Amygdala (tissue), 56 donors: ENCODE measurements at places on chromosomes 6 and 20.

GRCh38 chr6:102662851-102663250 is 1269.3 kb downstream of the GRIK2 start:
- DNase-seq, result no peak

- no peak for DNase-seq
These were observed 238.4 kb upstream of the AFDN start for GRCh38 chr6:167588181-167588919.

GRCh38 chr6:5659467-5659866 is 347.3 kb downstream of the NRN1 start:
- no peak for DNase-seq

DNA sequence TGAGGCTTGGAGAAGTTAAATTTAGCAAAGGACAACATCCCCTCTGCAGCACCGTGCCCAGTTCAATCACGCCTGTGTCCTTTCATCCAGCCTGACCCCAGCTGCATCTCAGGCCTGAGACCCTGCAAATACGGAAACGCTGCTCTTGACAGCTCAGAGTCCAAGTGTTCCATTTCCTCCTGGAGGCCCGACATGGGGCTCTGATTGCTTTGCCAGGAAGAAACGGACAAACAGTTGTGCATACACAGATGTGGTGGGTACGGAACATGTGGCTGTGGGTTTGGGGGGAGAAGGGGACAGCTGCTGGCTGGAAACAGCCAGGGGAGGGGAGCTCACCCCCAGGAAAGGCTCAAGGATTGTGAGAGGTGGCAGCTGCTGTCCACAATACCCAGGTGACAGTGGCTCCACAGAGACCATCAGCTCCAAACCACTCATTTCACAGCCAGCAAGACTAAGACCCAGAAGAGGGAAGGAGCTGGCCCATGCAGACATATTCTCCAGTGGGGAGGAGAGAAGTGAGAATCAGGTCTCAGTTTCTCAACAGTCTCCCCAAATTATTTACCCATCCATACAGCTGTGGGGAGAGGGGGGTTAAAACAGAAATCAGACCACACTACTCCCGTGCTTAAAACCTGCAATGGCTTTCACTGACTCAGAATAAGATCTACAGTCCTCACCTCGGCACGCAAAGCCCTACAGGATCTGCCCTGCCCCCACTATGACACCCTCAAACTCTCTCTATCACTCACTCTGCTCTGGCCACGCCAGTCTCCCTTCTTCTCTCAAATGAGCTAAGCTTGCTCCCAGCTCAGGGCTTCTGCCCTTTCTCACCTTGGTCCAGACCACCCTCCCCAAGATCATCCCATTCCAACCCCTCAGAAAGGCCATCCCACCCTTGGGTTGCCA is 89.1 kb downstream of the PREX1 start:
- DNase-seq, result no peak

GRCh38 chr6:25913741-25914140 is 16.8 kb downstream of the SLC17A2 start:
- no peak for DNase-seq

- DNase-seq, result peak; percentile 39
These were observed 9.6 kb upstream of the PKIG start for GRCh38 chr20:44572551-44573500.

- no peak for DNase-seq
These were observed 113.2 kb downstream of the CEBPB start for GRCh38 chr20:50303573-50304500.

GRCh38 chr6:90086517-90086916 is 192.2 kb downstream of the GJA10 start:
- no peak for DNase-seq

GRCh38 chr6:113202852-113203714 is 654.1 kb upstream of the MARCKS start:
- DNase-seq, result no peak

- no peak for DNase-seq
These were observed 161.8 kb upstream of the GGTLC1 start for GRCh38 chr20:24150406-24150805.

DNA sequence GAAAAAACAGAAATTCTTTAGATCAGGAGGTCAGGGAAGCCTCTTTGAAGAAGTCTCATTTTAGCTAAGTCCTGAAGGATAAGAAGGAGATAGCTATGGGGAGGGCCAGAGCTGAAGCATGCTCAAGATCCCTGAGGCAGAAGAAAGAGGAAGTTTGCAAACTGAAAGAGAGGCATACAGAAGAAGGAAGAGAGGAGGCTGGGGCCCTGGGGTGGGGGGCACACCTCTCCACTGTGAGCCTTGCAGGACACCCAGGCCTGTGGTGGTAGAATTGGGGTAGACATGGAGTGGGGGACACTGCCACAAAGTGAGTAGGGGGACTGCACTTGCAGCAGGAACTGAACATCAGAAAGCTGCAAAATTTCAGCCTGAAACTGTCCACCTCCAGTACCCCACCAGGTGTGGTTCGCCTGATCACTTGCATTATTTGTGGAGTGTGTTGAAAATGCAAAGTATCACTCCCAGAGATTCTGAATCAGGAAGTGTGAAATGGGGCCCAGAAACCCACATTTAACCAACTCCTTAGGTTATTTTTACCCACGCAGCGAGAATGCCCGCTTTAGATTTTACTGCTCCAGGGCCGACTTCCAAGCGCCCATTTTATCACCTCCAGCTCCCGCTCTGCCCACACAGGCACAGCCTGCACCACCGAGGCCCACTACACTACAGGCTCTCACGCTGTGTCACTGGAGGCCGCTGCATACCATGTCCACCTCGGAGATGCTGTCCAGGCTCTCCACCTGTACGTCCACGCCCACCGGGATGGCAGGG is 44.0 kb downstream of the GABRR2 start:
- no peak for DNase-seq

- DNase-seq, result no peak
These were observed 105.9 kb upstream of the CDYL start for GRCh38 chr6:4670290-4670689.

DNA sequence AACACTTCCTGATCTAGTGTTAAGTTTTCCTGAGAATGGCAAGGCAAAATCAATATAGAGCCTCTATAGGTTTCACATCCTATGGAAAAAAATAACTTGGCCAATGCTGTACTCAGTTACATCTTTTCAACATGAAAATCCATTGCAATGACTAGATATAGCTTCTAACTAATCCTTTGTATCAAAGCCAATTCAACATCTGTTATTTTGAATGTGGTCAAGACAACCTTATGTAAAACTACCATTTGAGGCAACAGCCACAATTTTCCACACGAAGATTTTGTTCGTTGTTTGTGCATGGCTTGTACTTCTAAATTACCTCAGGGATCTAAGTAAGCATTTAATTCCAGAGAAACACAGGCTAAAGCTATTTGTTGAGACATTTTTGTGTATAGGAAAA is 637.8 kb upstream of the EYS start:
- no peak for DNase-seq

- no peak for DNase-seq
These were observed at the start of gene RAET1L for GRCh38 chr6:150025201-150025917. Gene RAET1L, minus strand, starts transcription at chr6:150025532. Its CDS starts 61 bp downstream, at chr6:150025471.

DNA sequence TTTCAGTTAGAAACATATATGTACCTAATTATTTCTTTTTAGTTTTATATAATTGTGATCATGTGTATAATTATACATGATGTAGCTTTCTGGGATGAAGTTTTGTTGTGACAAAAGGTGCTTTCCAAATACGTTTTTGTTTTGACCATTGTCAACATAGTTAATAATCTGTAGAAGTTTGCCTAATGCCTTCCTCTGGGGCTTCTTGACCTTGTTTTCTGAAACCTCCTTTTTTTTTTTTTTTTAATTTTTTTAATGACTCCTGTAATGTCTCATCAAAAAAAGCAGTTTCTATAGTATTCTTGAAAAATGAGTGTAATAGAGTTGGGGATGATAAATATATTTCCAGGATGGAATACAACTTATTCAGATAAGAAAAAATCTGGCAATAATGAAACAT is 434.7 kb upstream of the SOX4 start:
- no peak for DNase-seq

DNA sequence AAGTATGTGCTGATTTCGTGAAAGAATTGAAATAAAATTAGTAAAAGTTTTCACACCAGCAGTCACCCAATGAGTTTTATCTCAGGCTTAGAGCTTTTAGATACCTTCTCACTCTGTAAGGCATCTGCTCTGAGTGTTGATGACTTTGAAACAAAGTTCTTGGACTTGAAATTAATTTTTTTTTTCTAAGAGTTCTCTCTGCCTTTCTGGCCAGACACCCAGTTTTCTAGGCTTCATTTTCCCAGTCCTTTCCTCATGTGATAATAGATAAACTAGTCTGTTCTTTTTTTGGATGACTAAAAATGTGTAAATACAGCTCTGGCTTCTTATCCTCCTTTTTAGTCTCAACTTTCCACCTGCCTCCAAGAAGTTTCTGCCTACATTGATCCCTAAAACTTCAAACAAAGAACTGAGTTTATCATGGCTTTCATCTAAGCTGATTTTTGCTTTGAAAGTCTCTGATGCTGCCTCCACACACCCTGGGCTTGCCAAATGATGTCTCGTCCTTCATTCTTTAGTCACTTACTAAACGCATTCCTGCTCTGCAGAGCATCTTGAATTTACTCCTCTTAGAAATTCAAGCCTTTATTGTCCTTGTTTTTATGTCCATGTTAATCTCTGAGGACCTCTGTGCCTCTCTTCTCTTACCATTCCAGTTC is 32.7 kb downstream of the SLX4IP start:
- no peak for DNase-seq

- no peak for DNase-seq
These were observed 97.9 kb upstream of the SNX9 start for GRCh38 chr6:157724960-157725741.

- DNase-seq, result no peak
These were observed 141.8 kb upstream of the TENT5A start for GRCh38 chr6:81894306-81894705.

GRCh38 chr6:19391926-19392325 is 445.2 kb upstream of the ID4 start:
- no peak for DNase-seq

GRCh38 chr6:34300332-34300751 is 51.5 kb upstream of the SMIM29 start:
- DNase-seq, result no peak

DNA sequence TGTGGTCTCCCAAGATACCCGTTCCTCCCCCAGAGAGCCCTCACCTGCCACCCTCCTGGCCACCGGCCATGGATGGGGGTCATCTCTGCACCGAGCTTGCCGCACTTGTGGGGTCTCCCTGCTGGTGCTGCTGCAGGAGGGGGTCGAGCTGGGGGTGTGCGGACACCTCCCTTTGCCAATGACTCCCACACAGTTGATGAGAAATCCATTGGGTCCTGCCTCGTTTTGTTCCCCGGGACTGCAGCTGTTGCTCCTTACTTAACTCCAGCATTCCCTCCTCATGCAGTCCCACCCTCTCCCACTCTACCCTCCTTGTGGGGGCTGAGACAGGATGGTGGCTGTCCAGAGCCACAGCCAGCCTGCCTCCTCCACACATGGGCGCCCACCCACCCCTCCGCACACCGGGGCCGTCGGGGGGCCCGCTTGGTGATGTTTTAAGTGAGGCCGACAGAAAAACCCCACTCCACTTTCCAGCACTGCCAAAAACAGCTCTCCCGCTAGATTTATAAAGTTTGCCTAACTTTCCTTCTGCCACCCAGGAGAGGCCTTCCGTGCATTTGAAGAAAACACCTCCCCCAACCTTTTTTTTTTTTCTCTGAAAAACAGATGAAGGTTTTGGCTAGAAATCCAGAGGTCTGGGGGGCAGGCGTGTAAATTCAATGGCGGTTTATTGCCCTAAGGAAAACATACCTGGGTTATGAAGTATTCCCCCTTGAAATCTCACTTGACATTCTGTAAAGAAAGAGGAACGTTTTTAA is 53.5 kb upstream of the APCDD1L start:
- DNase-seq, result no peak

DNA sequence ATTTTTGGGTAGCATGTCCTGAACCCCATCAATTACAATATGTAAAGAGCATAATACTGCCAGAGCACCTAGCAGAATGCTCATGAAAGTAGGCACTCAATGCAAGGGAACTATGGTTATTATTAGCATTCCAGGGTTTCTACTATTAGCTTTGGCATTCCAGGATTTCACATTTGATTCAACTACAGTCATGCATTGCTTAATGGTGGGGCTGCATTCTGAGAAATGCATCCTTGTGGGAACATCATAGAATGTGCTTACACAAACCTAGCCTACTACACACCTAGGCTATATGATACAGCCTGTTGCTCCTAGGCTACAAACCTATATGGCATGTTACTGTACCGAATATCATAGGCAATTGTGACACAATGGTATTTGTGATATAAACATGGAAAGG is 247.8 kb downstream of the CD83 start:
- no peak for DNase-seq

DNA sequence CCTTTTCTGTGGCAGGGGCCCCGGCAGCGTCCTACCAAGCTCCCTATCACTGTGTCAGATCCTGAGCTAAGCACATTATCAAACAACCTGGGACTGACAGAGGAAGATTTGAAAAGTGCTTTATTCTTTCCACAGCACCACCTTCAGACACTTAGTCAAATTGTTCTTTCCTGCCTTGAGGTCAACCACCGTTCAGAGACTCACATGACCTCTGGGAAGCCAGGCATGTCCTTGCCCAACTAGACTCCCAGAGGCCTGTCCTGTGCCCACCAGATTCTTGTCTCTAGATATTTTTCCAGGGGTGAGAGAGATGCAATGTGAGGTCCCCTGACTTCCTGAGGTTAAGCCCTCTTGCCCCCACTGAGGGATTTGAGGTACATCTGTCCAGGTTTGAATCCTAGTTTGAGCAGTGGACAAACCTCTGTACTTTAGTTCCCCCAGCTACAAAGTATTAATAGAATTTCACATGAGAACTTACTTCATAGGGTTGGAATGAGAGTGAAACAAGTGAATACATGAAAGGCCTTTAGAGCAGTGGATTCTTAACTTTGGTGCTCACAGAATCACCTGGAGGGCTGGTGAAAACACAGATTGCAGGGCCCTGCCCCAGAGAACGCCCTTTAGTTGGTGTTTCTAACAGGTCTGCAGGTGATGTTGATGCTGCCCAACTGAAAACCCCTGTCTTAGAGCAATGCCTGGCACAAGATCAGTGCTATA is 179.8 kb downstream of the CLIC5 start:
- no peak for DNase-seq

- no peak for DNase-seq
These were observed 222.5 kb upstream of the LRFN2 start for GRCh38 chr6:40809627-40810026.

DNA sequence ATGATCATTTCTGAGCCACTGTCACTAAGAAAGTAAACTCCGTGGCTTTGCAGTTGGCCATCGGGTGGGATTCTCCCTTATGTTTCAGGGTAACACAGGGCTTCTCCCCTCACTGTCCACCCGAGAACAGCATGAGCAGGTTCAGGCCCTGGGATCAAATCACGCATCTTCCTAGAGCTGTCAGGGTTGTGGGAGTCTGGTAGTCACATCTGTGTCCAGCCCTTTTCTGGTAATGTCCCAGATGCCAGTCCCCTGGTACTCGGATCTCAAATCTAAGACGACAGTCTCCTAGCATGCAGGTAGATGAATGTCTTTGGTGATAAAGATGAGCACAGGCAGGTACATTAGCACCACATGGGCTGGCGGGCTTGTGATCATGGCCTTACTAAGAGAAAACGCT is 4.8 kb downstream of the PXDC1 start:
- DNase-seq, result no peak

- no peak for DNase-seq
These were observed 205.6 kb upstream of the RIN2 start for GRCh38 chr20:19552221-19553180.

GRCh38 chr6:25793970-25794369 is 37.9 kb downstream of the SLC17A1 start:
- no peak for DNase-seq

GRCh38 chr20:59062081-59062480 is 19.5 kb upstream of the PRELID3B start:
- no peak for DNase-seq
